ENCODE measurements at places on chromosomes 5 and 9. TPM values are rescaled to one million over a fixed set of nuclear protein-coding genes. Genes with fewer than 3 reads are reported as not detected.

DNA sequence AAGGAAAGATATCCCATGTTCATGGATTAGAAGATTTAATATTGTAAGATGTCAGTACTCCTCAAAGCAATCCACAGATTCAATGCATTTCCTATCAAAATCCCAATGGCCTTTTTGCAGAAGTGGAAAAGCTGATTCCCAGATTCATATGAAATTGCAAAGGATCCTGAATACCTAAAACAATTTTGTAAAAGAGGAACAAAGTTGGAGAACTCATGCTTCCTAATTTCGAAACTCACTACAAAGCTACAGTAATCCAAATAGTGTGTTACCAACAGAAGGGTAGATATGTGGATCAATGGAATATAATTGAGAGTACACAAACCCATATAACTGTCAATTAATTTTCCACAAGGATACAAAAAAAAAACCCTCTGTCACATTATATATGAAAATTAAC, 154.3 kb upstream of the ZNF618 start:
- no peak for DNase-seq

GRCh38 chr5:136309932-136310598, 55.3 kb downstream of the TRPC7 start:
- no peak for DNase-seq

DNA sequence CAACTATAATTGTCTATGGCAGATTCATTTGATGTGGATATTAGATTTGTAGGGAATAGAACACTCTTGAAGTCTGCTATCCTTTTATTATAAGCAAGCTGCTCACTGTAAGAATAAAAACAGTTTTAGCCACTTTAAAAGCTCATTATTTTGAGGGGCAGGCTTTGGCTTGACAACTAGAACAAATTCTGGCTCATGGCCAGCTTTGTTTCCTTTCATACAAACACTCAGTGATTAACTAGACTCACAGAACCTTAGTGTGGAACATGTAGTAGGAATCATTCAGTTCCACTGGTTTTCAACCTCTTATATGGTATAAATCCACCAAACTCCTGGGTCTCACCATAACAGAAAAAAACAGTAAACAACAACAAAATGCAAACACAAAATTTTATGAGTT, 27.4 kb upstream of the CEP120 start:
- no peak for DNase-seq

DNA sequence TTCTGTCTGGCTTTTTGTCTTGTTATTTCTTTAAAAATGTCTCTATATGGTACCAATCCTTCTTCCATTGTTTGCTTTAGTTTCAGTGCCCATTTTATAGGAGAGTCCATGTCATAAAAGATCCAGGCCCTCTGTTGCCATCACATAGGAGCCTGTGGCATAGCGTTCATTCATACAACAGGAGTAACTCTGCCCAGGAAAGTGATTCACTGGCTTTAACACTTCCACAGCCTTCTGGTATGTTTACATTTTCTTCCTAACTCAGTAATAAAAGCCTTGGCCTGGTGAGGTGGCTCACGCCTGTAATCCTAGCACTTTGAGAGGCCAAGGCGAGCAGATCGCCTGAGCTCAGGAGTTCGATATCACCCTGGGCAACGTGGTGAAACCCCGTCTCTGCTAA, 519.3 kb upstream of the PTGER4 start:
- DNase-seq: no peak

- DNase-seq: no peak
These were observed 620.3 kb upstream of the WWC1 start for GRCh38 chr5:167671176-167671575.

DNA sequence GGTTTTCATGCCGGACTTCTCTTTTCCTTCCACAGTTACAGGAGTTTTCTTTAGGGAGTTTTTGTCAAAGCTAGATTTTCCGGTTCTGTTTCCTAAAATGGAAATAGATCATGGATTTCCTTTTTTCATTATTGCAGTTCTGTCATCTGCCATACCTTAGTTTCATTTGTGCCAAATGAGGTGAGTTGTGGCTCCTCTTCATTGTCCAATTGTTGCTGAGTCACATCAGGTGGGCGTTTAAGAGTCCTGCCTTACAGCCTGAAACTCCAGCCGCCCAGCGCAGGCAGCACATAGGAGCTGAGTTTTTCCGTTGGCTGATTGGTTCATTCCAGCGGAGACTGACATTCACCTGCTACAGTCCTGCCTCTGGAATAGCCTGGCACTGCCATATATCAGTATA, 14.1 kb downstream of the SLC25A25 start:
- DNase-seq: no peak

DNA sequence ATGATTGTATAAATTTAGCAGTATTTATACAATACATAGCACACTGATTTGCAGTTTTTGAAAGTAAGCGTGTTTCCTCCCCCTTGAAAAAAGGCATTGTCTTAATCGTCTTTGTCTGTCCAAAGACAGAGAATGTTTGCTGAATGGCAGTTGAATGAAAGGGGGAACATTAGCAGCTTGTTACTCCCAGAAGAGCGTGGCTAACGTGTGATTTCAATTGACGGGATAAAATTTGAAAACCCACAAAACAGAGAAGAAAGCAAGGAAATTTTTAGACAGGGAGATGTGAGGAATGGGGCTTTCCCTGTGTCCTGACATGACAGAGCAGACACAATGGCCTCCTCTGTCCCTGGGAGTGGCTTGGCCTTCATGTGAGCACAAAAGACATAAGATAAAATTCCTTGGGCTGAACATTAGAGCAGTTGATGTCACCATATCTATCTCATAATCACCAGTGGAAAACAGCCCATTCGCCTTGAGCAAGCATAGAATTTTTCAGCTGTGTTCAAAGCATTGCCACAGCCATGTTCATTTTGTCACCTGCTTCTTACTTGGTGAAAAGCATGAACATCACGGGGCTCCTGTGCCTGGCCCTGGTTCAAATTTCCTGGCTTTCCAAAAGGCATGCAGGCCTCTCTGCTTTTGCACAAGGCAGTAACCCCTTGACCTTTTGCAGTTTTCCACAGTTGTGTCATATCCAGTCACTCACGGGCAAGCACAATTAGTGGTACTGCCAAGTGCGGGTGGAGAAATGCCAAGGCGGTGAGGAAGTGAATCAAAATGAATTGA, 126.9 kb downstream of the TLE1 start:
- no peak for DNase-seq

DNA sequence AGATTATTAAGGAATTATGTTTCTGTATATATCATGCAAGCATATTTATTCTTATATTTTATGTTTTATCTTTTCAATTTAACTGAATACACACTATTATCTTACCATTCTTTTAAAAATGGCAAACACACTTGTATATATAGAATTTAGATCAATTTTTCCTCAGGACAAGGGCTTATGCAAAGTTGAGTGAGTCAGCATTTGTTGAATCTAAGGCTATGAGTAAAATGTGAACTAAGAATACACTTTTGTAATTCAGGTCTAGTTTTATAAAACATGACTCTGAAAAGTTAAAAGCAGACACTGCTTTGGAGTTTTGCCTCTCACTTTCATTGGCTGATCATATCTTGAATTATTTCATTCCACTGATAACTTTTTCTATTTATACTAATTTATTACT, 127.8 kb downstream of the FOCAD start:
- no peak for DNase-seq

GRCh38 chr5:41695920-41696582, 174.2 kb downstream of the OXCT1 start:
- DNase-seq: no peak

DNA sequence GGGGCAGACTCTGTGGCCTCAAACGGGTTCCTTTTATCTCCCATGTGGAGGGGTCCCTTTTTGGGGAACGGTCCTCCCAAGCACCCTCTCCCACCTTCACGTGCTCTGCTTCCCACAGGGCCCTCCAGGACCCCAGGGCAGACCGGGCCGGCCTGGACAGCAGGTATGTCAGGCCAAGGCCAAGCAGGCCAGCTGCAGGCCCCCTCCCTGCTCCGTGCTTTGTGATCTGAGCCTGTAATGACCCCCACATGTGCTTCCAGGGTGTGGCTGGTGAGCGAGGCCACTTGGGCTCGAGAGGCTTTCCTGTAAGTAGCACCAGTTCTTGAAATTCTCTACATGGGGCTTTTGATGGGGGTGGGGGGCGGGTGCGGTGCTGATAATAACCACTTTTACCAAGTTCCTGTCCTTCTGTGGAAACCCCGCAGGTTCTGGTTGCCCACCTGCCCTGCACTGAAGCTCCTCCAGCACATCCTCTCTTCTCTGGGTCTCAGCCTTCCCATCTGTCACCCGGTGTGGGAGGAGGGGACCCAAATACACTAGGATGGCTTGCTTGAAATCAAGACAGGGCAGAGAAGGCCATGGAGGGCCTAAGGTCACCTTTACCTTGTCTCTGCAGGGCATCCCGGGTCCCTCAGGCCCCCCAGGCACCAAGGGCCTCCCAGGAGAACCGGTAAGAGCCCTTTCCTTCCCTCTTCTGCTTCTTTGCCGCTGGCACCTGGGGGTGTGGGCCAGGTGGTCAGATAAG, 57.9 kb upstream of the ORM1 start:
- no peak for DNase-seq

- no peak for DNase-seq
These were observed 1.2 kb downstream of the CDKN2A start for GRCh38 chr9:21993007-21993406.

DNA sequence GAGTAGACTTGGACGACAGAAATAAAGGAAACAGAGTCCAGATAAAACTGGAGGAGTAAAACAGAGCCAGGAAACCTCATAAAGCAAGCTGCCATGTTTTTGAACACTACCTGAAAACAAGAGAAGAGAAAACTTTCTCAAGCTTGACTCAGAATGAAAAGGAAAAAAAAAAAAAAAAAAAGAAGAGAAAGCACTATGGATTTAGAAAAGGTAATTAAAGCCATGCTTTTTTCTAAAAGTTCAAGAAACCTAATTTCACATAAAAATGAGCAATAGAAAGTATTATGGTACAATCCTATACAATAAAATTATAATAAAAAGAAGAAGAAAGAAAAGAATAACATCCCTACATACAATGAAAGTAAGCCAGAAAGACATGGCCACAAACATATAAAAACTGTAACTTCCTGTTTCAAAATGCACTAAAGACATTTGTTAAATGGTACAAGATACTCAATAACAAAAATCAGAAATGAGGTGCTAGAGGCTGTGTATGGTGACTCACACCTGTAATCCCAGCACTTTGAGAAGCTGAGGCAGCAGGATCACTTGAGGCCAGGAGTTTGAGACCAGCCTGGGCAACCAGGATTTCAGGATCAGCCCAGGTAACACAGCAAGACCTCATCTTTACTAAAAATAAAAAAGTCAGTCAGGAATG, 129.5 kb downstream of the SIL1 start:
- no peak for DNase-seq

GRCh38 chr9:113467183-113467582, 3.7 kb downstream of the RGS3 start:
- no peak for DNase-seq

- no peak for DNase-seq
These were observed 27.1 kb upstream of the ZBTB43 start for GRCh38 chr9:126777733-126778132.

- no peak for DNase-seq
These were observed 97.9 kb downstream of the EFNA5 start for GRCh38 chr5:107572715-107573368.

GRCh38 chr5:116076496-116076895, 8.3 kb upstream of the COMMD10 start:
- DNase-seq: no peak

DNA sequence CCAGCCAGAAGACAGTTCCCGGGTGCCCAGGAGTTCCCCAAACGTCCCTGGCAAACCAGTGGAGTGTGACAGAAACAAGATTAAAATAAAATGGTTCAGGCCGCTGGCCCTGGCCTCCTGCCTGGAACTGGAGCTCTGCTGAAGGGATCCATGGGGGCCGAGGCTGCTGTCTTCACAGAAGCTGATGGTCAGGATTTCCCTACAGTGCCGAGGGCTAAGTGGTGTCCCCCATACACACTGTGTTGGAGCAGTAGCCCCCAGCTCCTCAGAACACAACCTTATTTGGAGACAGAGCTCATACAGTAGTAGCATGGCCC, 55.9 kb downstream of the MRPL36 start:
- no peak for DNase-seq

DNA sequence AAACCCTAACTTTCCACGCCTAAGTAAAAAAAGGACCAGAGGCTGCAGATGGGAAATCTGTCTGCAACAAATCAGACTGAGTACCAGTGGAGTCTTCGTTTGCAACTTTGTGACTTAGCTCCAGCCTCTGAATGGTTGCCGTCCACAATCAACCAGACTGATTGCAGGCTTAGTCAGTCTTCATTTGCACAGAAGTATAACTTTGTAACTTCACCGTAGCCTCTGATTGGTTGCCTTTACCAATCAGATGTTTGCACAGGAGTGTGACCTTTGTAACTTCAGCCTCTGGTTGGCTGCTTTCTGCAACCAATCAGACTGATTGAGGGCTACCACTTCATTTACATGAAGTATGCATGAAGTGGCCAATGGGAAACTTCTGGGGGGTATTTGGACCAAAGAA, 53.7 kb downstream of the TGFBR1 start:
- no peak for DNase-seq

DNA sequence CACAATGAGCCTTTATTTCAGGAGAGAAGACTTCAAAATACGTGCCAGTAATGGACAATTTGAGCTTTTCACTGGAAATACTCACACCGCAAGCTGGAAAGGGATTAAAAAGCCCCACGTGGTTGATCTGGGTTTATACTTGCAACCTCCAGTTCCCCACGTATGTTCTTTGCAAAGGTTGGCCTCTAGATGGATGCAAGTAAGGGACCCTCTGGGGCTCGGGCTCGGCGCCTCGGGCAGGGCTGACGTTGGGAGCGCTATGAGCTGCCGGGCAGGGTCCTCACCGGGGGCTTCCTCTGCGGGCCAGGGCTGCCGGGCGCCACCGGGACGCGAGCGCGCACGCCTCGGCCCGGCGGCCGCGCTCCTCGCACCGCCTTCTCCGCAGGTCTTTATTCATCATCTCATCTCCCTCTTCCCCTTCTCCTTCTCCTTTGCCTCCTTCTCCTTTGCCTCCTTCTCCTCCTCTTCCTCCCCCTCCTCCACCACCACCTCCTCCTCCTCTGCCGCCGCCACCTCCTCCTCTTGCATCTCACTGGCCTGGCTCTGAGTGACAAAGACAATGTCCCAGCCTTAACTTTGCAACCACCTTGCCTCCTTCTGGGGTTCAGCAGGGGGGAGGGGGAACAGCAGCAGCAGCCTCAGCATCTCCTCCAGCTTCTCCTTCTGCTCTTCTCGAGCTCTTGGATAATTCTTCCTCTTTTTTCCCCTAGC, 701 bp upstream of the ZNF462 start:
- no peak for DNase-seq

Gene COL15A1
- 15.0 TPM for total RNA-seq

Gene SLC25A48
- total RNA-seq: 0.49 TPM

Gene GABRA1
- not detected for total RNA-seq

Gene LCN1
- total RNA-seq: not detected

Gene LHX2
- total RNA-seq: not detected

Gene BASP1
- 46.4 TPM for total RNA-seq

Gene MRPS30
- total RNA-seq: 72.2 TPM

Gene MAMDC2
- 38.5 TPM for total RNA-seq

Data from vagina (tissue), 2 donors.